ENCODE measurements at places on chromosomes 5 and 9.

DNA sequence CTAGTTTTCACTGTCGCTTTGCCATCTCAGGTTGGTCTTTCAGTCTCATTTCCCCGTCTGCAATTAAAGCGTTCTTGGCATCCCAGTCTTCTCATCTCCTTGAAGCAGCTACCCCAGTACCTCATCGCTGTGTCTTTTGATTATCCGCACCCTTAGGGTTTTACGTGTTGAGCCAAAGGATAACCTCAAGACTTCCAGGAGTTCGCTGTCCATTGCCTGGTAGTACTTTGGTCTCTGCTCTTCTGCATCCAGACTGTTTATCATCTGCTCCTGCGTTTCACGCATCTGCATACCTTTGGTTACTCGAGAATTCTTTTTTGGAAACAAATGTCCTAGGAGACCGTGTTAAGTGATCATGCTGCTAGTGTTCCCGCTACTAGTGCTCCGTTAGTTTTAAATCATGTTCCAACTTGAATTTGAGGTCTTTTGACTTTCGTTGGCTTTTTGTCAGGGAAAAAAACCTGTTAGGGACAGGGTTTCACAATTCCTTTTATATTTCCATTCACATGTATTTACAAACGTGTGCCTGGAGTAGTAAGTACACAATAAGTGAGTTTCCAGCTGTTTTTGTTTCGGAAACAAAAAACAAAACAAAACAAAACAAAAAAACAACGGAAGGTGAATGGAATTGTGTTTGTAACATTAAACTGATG lies 888 bp downstream of the RABGAP1 start:
- no peak for DNase-seq

- no peak for DNase-seq
These were observed 286.7 kb upstream of the ZNF462 start for GRCh38 chr9:106576232-106576760.

GRCh38 chr5:100777680-100778300 lies 125.3 kb downstream of the ST8SIA4 start:
- DNase-seq, result no peak

DNA sequence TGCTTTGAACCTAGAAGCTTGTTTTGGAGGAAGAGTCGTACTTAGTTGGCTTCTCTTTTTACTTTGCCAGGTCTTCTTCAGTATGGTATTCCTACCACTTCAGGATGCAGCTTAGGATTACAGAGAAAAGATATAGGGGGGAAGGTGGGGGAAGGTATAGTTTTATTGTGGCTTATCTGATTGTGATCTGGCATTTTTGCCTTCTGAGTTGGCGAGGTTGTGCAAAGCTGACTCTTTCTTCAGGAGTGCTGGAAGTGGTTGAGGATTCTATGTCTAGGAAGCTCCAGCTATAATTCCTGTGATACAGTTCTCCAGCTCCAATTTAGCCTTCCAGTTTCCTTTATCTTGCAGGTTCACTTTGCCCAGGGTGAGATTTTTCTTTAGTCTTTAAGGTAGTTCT lies 7.0 kb downstream of the CDC42SE2 start:
- no peak for DNase-seq

GRCh38 chr5:126954981-126955380 lies 75.4 kb downstream of the MARCHF3 start:
- no peak for DNase-seq
